ENCODE measurements at places on chromosomes 7 and 10.

GRCh38 chr10:125999694-126000093 is 103.3 kb downstream of the FANK1 start:
- DNase-seq = no peak

GRCh38 chr10:2900530-2900929 is 166.8 kb upstream of the PFKP start:
- DNase-seq = no peak

- DNase-seq = no peak
Observed at GRCh38 chr7:94605031-94605430, 50.9 kb downstream of the SGCE start.

GRCh38 chr7:17963281-17963680 is 23.0 kb upstream of the SNX13 start:
- no peak for DNase-seq

GRCh38 chr7:121578669-121579068 is 182.6 kb upstream of the FAM3C start:
- DNase-seq = no peak

DNA sequence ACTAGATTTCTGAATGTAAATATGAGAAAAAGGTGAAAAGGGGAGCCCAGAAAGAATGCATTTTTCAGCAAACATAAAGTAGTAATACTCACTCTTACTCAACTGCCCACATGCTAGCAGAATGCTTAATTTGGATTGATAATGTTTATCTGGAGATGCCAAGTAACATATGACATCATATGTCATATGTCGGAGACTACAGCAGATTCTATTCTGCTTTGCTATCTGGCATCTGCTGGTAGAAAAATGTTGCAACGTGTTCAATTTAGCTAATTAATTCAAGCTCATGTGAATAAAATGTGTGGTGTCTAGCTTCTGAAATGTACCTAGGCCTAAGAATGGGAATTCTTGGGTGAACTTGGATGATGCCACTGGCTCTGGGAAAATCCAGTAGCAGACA is 4.5 kb downstream of the BBIP1 start:
- DNase-seq = no peak

- DNase-seq = no peak
Observed at GRCh38 chr10:89479771-89480446, 55.5 kb downstream of the SLC16A12 start.

DNA sequence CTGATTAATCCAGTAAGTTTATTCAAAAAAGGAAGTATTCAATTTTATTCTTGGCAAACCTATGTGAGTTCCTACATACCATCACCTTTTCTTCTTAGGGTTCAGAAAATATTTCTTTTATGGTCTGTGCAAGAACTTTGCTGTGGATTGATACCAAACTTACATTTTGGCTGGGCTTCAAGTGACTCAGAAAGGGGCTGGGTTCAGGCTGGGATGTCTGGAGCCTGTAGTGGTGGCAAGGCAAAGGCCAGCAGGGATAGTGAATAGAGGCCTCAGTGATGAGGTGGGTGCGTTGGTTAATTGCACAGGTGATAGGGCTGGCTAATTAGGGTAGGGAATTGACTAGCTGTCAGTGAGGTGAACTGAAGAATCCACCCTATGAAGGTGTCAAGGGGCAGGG is 40.2 kb upstream of the ATXN7L1 start:
- no peak for DNase-seq

- no peak for DNase-seq
Observed at GRCh38 chr10:30996481-30997005, 35.1 kb downstream of the ZNF438 start.

- no peak for DNase-seq
Observed at GRCh38 chr10:78859769-78860168, 209.0 kb upstream of the ZMIZ1 start.

GRCh38 chr10:63588436-63589167 is 67.4 kb downstream of the REEP3 start:
- no peak for DNase-seq

DNA sequence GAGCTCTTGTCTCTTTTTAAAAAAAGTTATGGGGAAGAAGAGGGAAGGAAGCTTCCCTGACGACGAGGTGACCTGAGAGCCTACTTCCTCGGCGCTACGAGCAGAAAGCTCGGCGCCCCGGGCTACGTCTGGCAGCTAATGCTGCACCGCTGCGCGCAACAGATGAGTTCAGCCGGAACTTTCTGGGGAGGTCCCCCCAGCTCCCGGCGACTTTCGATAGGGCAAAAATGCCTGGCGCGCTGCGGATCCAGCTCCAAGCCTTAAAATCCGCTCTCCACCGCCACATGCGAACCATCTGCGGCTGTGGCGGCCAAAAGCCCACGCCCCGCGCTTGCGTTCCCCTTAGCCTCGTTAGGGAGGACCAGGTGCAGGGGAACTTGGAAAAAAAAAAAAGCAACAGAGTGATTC is 621 bp downstream of the P4HA1 start:
- DNase-seq = no peak

DNA sequence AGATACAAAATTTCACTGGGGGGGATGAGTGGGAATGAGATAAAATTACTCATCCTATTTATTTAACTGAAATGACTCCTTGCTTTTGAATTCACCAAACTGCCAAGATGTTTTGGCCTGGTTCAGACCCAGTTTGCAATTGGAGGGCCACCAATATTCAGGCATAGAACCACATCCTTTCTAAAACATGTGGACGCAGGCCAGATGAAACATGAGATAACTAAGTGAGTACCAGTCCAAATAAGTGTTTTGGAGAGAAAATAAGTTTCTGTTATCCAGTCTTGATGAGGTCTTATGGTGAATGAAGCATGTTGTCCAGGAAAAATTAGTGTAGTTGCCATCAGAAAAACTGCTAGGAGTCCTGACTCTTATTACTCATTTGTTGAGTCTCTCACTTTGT is 36.3 kb upstream of the PDK4 start:
- no peak for DNase-seq

- DNase-seq = no peak
Observed at GRCh38 chr10:65911151-65911835, 1014.5 kb upstream of the LRRTM3 start.

- DNase-seq = no peak
Observed at GRCh38 chr7:112970771-112971170, 115.9 kb downstream of the GPR85 start.

GRCh38 chr10:71314028-71314693 is 4.9 kb upstream of the SLC29A3 start:
- DNase-seq = no peak

DNA sequence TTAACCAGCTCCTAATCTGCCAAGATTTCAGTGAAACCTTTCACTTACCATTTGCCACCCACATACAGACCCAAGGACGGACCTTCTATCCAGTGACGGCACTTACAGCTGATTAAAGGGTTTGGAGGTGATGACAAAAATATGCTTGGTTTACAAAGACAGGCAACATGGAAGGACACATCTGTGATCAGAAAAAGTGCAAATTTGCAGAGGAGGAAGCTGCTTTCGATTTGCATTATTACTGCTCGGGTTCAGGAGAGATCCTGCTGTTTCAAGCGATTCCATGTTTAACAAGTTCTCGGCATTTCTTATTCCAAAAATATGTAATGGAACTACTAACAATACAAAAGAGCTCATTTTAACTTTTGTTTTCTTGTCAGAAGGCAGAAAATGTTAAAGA is 109.0 kb downstream of the JAZF1 start:
- no peak for DNase-seq

- peak; percentile 33 for DNase-seq
Observed at GRCh38 chr10:68600041-68600778, 40.1 kb downstream of the TET1 start.

DNA sequence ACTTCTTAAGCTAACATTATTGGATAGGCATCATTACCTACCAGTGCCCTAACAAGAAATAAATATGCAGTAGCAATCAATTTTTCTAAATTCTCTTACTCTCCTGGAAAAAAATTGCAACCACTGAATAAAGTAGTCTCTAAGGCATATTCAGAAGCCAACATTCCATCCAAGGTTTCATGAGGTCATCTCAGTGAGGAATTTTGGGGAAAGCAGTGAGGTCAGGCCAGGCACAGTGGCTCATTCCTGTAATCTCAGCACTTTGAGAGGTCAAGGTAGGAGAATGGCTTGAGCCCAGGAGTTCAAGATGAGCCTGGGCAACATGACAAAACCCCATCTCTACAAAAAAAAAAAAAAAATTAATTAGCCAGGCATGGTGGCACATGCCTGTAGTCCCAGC is 75.9 kb upstream of the GHITM start:
- no peak for DNase-seq

GRCh38 chr7:102451371-102452054 is 13.2 kb downstream of the ALKBH4 start:
- DNase-seq = no peak
